ENCODE measurements at places on chromosomes 5 and 9.

DNA sequence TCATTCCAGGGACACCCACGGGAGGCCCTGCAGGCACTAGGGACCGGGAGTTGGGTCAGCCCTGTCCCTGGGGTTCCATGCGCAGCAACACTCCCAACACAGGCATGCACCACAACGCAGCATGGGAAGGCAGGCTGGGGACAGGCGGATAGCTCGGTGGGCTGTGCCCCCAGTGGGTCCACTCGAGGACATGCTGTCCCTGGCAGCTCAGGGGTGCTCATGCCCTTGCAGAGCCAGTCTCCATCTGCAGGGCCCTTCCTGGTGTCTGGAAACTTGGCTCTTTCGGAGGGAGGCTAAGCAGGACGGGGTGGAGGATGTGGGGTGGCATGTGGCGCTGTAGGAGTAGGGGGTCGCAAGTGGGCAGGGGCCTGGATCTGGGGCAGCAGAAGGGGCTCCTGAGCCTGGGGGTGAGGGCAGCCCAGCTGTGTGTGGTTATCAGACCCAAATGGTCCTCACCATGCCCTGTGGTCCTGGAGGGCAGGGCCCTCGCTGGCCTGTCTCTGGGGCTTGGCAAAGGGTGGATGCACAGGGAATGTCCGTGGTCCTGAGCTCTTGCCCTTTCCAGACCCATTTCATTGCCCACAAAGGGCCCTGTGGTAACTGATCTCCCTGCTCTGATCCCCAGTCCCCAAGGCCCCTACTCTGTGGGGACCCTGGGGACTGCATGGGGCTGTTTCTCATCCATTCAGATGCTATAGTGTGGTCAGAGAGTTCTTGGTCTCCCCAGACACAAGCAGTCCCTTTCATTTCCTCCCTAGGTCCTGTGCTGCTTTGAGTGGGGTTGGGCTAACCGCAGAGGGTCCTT is 90.3 kb upstream of the PHYKPL start:
- no peak for DNase-seq

DNA sequence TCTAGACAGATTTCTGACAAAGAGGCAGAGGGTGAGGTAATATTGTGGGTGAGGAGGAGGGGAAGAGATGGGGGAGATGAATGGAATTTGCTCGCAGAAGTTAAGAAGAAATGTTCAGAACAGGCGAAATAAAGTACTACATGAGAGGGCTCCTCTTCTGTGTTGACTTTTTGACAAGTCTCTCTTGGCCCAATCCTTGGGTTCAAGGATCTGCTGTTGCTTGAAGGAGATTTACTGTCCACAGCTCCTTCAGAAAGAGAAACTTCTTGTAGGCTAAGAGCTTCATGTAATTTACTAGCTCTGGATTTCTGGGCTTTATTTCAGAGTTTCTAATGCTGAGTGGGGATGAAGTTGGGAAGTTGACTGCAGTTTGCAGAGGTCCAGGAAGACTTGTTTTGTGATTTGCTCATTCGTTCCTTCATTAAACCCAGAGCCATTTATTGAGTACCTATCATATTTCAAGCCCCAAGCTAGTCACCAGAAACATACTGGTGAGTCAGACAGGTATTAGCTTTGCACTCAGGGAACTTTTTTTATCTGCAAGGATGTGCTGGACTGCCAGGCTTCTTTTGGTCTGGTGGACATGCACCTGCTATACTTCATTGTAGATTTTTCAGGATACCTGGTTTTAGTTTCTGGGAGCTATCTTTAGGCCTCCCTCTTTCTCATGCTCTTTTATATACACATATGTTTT is 402.9 kb upstream of the CLINT1 start:
- DNase-seq: no peak

- no peak for DNase-seq
Measured at GRCh38 chr9:71692337-71692736, 76.0 kb downstream of the CEMIP2 start.

DNA sequence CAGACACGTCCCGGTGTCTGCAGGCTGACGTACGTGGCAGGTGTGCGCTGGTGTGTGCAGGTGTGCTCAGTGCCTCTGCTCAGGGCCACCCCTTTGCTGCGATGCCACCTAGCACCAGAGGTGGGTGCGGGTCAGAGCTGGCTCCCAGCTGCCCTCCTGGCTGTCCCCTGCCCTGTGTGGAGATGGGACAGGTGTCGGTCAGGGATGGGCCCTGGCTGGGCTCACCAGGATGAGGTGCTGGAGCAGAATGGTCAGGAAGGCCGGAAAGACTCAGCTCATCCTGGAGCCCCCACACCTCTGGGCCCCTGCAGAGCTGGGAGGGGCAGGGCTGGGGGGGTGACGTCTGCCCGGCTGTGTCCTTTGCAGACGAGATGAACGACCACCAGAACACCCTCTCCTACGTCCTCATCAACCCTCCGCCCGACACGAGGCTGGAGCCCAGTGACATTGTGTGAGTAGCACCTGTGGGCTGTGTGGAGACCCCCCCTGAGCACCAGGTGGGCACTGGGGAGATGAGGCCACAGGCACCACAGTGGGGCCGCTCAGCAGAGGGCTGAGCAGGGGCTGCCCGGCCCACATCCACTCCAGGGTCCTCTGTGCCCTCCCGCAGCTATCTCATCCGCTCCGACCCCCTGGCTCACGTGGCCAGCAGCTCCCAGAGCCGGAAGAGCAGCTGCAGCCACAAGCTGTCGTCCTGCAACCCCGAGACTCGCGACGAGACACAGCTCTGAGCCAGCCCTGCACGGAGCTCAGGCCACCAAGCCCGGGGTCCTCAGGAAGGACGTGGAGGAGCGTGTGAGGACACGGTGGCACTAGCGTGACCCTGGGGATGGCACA is 89.7 kb downstream of the KCNT1 start:
- DNase-seq: no peak

DNA sequence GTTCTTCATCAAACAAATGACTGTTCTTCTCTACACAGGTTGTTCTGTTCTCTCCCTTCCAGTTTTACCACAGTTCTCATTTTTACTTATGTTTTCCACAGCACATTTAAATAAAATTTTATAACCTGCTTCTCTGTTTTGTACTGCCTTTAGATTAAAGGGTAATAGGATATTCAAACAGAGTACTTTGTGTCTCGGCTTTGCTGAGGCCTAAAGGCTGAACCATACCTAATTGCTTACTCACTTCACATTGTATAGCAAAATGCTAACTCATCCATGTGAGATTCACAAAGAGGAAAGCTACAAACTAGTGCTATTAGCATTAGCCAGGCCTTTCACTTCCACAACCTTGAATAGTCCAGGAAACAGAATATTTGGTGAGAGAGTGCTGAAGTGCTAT is 200.3 kb downstream of the TRPM3 start:
- DNase-seq: no peak

- DNase-seq: no peak
Measured at GRCh38 chr9:114538241-114538640, 33.0 kb upstream of the WHRN start.

DNA sequence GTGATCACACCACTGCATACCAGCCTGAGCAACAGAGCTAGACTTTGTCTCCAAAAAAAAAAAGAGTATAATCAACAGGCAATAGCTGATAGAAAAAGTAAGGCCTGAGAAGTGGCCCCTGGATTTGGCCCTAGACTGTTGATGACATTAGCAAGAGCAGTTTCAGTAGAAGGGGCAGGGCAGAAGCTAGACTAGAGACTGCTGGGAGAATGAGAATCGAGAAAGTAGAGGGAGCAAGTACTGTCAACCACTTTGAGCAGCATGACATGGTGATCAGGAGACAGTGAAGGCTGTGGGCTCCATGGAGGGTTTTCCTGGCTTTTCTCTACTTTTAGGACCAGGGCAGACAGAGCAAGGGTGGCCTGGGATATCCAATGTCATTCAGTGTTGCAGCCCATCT is 34.9 kb upstream of the B4GALT1 start:
- DNase-seq: no peak

DNA sequence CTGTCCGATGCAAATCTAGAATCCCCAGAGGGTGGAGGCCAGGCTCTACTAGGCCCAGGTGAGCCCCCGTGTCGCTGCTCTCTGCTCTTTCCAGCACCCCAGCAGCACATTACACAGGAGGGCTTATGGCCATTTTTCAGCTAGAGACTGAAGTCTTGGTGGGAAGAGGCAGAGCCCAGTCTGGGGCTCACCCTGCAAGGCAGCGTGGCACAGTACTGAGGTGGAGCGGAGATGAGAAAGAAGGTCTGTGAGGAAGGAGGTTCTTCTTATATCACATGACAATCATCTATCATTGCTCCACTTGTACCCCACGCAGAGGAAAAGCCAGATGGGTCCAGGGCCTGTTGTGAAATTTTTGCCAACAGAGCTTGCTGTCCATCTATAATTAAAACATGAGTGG is 10.0 kb upstream of the KIF12 start:
- DNase-seq: no peak

DNA sequence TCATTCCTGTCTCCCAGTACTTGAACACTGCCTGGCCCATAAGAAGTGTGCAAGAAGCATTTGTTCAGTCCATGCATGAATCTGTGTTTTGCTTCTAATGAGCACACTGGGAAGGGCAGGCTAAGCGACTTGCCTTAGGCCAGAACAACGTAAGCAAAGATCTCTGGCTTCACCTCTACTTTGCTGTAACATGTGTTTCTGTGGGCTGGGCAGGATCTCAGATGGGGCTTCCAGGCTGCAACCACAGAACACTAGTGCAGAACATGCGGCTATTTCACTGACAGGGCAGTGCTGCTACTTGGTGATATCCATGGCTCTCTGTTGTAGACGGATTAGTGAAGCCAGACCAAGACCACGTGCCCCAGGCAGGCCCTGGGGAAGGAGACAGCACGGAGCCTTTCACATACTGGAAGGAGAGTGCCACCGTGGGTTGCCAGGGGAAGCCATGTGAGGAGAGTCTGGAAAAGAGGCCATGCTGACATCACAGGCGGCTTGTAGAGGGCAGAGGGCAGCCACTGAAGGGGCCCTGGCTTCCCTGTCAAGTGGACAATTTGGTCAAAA is 9.9 kb downstream of the DIRAS2 start:
- no peak for DNase-seq

- no peak for DNase-seq
Measured at GRCh38 chr9:92980085-92980745, 32.9 kb downstream of the FGD3 start.

- no peak for DNase-seq
Measured at GRCh38 chr5:54362992-54363625, 52.7 kb upstream of the ARL15 start.

- no peak for DNase-seq
Measured at GRCh38 chr5:40776658-40776977, 20.9 kb upstream of the TTC33 start.

DNA sequence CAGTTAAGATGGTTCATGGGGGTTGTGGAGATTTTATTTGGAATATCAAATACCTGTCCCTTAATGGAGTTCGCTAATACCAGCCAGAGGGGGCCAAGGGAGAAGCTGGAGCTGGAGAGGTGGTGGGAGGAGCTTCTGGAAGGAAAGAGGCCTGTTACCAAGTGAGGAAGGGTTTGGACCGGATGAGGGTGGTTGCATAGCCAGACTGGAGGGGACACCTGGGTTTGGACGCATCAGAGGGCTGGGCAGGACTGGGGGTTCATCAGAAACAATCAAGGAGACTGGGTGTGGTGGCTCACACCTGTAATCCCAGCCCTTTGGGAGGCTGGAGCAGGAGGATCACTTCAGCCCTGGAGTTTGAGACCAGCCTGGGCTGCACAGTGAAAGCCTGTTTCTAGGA is 111.8 kb upstream of the IER5L start:
- DNase-seq: no peak

GRCh38 chr5:103114440-103114839 is 5.5 kb downstream of the GIN1 start:
- no peak for DNase-seq

DNA sequence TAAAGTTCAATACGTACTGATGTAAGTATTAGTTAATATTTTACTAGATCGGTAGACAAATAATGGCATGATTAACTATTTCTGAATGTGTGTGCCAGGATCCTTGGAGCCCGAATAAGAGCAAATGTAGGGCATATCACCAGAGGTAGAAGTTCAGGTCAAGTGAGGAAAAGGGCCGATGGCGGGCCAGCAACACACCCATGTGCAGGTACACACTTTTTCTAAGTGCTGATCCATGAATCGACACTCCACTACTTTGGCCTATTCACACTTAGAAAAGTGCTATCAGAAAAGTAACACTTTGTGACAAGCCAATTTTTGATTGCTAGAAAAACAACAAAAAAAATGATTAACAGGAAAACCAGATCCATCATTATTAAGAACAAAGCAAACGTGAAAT is 150.3 kb downstream of the AUH start:
- no peak for DNase-seq
